ENCODE measurements at places on chromosomes 7 and 10. TPM values are rescaled to one million over a fixed set of nuclear protein-coding genes. Genes with fewer than 3 reads are reported as not detected.

The HOXA9 gene
- 14.7 TPM for total RNA-seq

The CPVL gene
- total RNA-seq: 48.3 TPM

The GPRIN2 gene
- total RNA-seq: 4.3 TPM

The AKR1C8 gene
- total RNA-seq: not detected

The RBM28 gene
- total RNA-seq: 13.8 TPM

The GUSB gene
- 35.9 TPM for total RNA-seq

The MBL2 gene
- not detected for total RNA-seq

The FOXK1 gene
- total RNA-seq: 17.3 TPM

- no peak for DNase-seq
Measured at GRCh38 chr10:124430077-124430476, 11.4 kb upstream of the OAT start.

DNA sequence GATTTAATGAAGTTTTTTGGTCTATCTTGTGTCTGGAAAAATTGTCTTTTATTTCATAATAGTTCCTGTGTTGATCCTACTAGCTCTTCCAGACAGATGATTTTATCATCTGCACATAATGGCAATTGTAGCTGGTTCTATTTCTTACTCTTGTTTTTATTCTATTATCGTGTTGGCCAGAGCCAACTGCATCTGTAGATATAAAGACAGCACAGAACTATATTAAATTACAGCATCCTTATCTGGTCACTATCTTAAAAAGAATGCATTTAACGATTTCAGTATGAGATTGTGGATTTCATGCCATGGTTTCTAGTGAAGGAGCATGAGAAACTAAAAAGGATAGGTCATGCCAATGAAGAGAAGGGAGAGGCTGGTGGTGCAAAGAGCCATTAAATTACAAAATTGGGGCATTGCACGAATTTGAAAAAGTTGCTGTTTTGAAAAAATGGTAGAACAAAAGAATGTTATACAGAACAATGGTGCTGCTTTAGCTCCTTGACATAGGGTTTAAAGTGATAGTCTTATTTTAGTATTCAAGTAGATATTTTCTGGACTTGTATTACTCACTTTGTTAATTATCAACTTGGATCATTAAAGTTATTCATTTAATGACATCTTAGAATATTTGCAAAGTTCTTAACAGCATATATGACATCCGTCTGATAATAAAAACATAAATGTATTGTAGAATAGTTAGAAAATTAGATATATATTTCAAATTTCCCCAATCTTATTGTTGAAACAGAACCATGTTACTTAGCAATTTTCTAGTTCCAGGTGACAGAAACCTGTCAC, 1250.3 kb downstream of the REEP3 start:
- DNase-seq: no peak

DNA sequence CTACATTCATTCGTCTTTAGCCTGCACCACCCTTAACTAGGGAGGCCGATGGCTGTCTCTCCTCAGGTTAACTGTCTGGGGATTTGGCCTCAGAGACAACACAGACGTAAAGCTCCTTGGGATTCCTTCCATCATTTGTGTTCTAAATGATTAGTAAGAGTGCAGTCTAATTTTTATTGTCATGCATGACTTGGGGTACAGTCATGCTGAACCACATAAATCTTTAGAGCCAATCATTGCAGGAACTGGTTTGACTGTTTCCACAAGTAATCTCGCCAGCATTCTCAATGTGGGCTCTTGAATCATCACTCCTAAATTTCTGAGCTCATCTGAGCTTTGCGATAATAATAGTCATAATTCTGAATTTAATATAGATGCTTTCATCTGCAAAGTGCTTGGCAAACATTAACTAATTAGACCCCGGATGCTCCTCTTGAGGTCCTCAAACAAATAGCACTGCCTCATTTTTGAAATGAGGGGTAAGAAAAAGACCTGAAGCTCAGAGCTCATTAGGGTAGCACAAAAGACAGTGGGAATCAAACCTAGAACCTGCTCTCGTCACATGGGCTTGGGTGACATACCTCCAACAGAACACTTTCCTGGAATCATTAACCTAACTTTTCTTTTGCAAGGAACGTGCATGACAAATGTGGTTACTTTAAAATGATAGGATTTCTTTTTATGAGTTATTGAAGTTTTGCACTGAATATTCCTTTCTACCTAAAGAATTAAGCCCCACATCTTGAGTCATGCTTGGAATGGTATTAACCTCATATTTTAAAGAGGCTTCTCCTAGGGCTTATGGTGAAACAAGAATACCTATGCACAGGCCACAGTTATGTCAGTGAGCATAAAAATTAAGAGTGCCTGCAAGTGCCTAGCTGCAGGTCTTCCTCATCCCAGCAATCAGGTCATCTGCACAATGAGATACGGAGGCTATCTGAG, 118.9 kb upstream of the NRP1 start:
- no peak for DNase-seq

GRCh38 chr7:132697003-132697402, 120.7 kb upstream of the PLXNA4 start:
- no peak for DNase-seq

GRCh38 chr10:17866346-17866745, 57.2 kb downstream of the MRC1 start:
- DNase-seq: no peak

- no peak for DNase-seq
Measured at GRCh38 chr10:7804741-7805140, 13.6 kb upstream of the TAF3 start.

DNA sequence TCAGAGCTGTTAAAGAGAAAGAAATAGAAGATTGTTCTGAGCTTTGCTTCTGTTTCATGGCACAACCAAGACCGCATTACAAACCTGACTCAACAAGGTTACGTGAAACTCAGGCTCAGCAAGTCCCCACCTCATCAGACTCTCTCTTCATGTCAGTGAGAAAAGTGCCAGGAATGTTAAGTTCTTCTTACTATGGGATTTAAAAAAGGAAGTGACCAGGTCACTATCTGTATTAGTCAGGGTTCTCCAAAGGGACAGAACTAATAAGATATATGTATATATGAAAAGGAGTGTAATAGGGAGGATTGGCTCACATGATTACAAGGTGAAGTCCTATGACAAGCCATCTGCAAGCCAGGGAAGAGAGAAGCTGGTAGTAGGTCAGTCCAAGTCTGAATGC, 25.4 kb upstream of the PAPSS2 start:
- DNase-seq: no peak

- peak; percentile 65 for DNase-seq
Measured at GRCh38 chr7:5421714-5422395, 1.8 kb downstream of the TNRC18 start.

DNA sequence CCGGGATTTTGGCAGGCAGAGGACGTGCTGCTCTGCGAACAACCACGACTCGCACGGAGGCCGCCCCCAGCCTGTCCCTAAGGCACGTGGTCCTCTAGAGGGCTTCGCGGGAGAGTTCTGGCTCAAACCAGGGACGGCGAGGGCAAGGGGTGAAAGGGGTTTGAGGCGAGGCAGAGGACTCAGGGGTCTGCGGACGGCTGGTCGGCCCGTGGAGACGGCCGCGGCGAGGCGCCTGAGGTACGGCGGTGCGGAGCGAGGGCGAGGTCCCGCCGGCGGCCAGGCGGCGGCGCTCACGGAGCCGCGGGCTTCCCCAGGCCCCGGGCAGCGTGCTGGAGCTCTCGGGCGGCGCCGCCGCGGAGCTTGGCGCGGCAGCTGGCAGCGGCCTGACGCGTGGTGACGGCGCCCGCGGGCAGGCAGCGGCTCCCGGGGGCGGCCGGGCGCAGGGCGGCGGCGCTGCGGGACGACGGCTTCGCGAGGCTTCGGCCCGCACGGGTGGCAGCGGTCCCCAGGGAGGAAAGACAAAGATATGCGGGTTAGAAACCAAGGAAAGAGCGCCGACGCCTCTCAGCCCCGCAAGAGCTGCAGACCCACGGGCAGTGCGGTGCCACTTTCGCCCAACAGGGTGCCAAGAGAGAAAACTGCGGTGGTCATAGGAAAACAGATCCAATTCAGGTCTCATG, 44.8 kb downstream of the ZNF800 start:
- DNase-seq: peak; percentile 57

DNA sequence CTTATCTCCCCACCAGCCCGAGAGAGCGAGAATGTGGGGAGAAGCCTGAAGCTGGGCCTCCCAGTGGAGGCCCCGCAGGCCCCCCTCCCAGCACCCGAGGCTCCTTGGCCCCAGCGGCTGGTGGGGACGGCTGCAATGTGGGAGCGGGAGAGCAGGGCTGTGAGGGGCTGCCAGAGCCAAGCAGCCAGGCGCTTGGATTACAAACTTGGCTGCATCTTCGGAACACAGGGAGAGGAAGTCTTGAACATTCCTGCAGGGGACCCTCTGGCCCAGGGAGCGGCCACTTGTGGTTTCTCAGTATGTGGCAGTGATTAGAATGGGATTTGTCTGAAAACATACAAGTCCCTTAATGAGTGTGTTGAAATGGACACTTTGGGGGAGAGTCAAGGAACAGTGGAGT, 23.2 kb downstream of the ELN start:
- DNase-seq: no peak

DNA sequence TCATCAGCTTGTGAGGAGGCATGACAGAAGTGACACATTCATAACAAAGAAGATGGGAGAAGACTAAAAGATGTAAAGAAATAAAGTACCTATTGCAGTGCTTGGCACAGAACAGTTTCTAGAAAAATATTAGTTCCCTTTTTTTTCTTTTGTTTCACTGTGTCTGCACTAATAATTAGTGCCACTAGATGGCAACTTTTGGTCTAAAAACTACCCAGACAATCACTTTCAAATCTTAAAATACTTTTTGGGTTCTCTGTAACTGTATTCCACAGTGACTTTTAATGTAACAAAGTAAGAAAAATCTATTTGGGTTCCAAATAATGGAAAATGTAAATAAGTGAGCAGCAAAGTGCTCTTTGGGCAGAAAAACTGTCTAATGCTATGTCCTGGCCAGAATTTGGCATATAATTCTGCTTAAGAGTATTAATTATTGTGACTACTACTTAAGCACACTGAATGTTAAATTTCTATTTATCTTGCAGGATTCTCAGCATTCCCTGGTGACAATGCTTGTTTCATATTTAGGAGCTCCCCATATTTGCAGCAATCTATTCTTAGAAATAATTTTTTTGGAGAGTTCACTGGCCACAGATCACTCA, 134.8 kb upstream of the KIF5B start:
- DNase-seq: no peak

DNA sequence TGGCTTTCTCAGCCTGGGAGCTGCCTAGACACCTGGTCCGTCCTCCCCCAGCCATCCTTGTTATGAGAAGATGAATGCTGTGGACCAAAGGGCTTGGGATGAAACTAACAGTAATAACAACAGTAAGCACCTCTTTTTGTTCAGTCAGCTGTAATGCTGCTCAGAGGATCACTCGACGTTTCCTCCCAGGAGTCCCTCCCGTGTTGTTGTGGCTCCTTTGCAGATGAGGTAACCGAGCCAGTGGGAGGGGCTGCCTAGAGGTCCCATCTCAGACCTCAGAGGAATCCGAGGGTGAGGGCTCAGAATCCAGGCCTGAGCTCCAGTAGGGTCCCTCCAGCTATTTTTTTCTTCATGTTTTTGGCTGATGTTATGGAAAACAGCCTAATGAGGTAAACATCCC, 145.1 kb downstream of the TMEM178B start:
- no peak for DNase-seq

DNA sequence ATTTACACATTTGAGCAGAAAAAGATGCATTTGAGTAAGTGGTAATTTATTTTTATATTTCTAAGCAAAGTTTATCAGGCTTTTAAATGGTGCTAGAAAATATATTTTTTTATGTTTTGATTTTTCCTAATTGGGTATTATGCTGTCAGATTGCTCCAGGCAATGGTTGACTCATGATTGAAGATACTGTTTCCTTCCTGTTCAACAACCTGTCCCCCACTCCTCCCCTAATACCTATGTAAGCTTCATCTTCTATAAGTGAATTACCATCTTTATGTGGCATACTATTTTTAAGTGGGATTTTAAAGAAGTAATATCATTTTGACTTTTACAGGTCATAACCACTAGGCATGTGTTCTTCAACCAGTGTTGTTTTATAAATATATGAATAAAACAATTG, 21.4 kb downstream of the TSPAN13 start:
- DNase-seq: no peak

GRCh38 chr7:151271699-151272355, 23.3 kb upstream of the SMARCD3 start:
- DNase-seq: peak; percentile 89

GRCh38 chr10:4242561-4243035, 457.6 kb upstream of the KLF6 start:
- no peak for DNase-seq

DNA sequence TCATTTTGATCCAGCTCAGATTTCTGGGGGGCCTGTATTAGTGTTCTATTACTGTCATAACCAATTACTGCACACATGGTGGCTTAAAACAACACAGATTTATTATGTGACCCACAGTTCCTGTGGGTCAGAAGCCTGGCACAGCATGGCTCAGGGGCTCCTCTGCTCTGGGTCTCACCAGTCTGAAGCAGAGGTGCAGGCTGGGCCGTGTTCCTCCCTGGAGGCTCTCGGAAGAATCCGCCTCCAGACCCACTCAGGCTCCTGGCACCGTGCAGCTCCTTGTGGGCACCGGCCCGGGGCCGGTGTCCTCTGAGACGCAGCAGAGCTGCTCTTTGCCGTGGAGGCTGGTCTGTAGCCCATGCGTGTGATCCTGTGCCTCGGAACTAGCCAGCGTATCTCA, 61.5 kb downstream of the RAMP3 start:
- no peak for DNase-seq

DNA sequence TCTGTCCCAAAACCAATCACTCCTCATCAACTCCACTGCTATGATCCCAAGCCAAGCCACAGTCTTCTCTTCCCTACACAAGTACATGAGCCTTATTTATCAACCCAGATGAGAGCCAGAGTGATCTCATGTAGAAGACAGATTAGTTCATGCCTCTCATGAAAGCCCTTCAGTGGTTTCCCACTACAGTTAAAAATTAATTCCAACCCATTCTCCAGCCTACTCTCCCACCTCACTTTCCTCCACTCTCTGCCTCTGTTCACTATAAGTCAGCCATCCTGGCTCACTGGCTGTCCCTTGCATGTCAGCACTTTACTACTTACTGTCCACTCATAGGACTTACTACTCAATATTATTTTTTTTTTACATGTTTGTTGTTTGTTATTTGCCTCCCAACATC, 67.3 kb downstream of the CACUL1 start:
- DNase-seq: no peak

- DNase-seq: no peak
Measured at GRCh38 chr7:140342727-140343514, 55.4 kb downstream of the SLC37A3 start.

GRCh38 chr10:113187063-113187777, 237.2 kb downstream of the TCF7L2 start:
- no peak for DNase-seq

GRCh38 chr7:137434946-137435345, 91.4 kb upstream of the PTN start:
- no peak for DNase-seq

- DNase-seq: peak; percentile 9
Measured at GRCh38 chr10:95655571-95656290, 780 bp downstream of the ALDH18A1 start.

GRCh38 chr7:111878785-111879184, 316.5 kb upstream of the IMMP2L start:
- no peak for DNase-seq
